Kidney (tissue), 22 donors: ENCODE measurements at places on chromosomes 16 and 17.
A peak's percentile ranks its signal among the peaks of the same experiment; 100 is the strongest.

DNA sequence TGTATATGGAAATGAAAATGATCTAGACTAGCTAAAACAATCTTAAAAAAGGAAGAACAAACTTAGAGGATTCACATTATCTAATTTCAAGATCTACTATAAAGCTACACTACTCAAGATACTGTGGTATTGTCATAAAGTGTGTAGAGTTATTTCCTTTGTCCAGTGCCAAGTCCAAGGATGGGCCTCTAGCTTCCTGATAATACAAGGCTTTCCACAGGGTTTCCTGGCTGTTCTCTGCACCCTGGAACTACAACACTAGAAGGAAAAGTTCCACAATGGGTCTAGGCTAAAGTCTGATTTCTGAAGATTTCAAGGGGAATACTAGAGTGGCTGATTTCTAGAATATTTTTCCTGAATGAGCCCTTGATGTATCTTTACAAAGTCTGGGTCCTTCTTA lies 34.2 kb downstream of the TBC1D3B start:
- no peak for DNase-seq
- H3K4me3 ChIP-seq: no peak overlapping the region
- H3K27me3 ChIP-seq: no peaks in the 10 kb centered on the region
- no peaks in the 10 kb centered on the region for H3K36me3 ChIP-seq
- H3K27ac ChIP-seq: no peak overlapping the region

- H3K27ac ChIP-seq: no peak overlapping the region
- H3K4me1 ChIP-seq: peaks cover 8% of the 10 kb centered on the region
- no peaks in the 10 kb centered on the region for H3K27me3 ChIP-seq
- no peaks in the 10 kb centered on the region for H3K36me3 ChIP-seq
Measured at GRCh38 chr16:30051518-30051917, 14.0 kb upstream of the ALDOA start.

DNA sequence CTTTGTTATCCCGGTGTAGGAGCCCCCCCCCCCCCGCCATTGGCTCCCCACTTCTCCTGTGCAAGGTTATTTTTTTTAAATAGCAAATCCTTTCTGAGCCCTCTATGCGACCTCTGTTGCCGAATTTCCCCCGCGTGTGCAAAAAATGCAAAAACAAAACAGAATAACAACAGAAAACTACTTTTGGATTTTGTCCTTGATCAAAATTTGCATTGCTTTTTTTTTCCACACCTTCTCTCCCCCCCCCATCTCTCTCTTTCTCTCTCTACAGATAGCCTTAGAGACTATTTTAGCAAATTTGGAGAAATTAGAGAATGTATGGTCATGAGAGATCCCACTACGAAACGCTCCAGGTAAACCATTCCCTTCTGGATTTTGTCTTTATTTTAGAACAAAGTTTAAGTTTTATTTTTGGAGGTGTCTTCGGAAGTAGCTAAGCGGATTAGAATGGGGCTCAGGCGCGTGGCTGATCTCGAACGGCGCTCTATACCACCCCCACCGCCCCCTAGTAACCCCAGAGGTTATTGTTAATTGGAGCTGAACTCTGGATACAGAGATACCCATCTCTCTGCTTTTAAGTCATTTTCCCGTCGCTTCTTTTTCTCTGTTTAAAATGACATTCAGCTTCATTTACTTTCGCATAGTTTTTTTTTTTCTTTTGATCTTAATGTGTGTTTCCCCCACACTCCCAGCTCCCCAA lies 1.0 kb downstream of the MSI2 start:
- peak overlapping the region; percentile 86 for H3K4me3 ChIP-seq
- peak overlapping the region; percentile 84 for H3K27ac ChIP-seq
- no peaks in the 10 kb centered on the region for H3K4me1 ChIP-seq

DNA sequence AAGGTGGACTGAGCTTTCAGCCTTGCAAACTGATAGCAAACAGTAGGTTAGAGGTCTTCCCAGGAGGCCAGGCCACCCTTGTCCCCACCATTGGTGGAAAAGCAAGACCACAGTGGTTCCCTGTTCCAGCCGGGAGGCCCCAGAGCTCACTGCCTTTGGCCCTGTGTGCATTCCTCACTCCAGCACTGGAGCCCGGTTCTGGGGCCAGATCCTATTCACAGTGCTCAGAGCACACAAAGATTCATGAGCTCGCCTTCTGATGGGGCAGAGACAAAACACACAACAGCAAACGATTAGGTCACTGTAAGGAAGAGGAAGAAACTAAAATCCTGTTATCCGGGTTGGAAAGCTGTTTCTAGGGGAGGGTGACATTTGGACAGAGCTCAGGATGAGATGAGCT lies 5.6 kb upstream of the PGS1 start:
- H3K4me1 ChIP-seq: no peaks in the 10 kb centered on the region
- H3K4me3 ChIP-seq: no peak overlapping the region
- DNase-seq: no peak
- H3K36me3 ChIP-seq: no peaks in the 10 kb centered on the region
- H3K27ac ChIP-seq: no peak overlapping the region

- no peaks in the 10 kb centered on the region for H3K27me3 ChIP-seq
- H3K27ac ChIP-seq: peak within 1 kb of the TSS; percentile 93
- DNase-seq: no peak
- no peaks in the 10 kb centered on the region for H3K4me1 ChIP-seq
Measured at GRCh38 chr17:48593126-48593829, at the start of gene HOXB5. Gene HOXB5, minus strand, starts transcription at chr17:48593779. Its CDS starts 97 bp downstream, at chr17:48593682.

- H3K4me1 ChIP-seq: peaks cover 4% of the 10 kb centered on the region
- no peak overlapping the region for H3K4me3 ChIP-seq
- H3K27ac ChIP-seq: no peak overlapping the region
Measured at GRCh38 chr16:65660390-65660789, 538.5 kb upstream of the CDH11 start.
